Myometrial cell (primary cell): ENCODE measurements at places on chromosomes 4 and X. TPM values are rescaled to one million over a fixed set of nuclear protein-coding genes. Genes with fewer than 3 reads are reported as not detected.

The MMGT1 gene
- total RNA-seq, result 20.2 and 20.5 TPM in 2 replicates

The HOPX gene
- total RNA-seq, result 3.9 and 5.5 TPM in 2 replicates

The FGF16 gene
- not detected in 2 replicates for total RNA-seq

The AIFM1 gene
- 17.9 and 29.4 TPM in 2 replicates for total RNA-seq

The SSX4B gene
- total RNA-seq, result not detected in 2 replicates

The VCX2 gene
- total RNA-seq, result not detected in 2 replicates

The MSX1 gene
- total RNA-seq, result 5.8 and 10.1 TPM in 2 replicates

The CXCL9 gene
- not detected in 2 replicates for total RNA-seq

The C4orf51 gene
- total RNA-seq, result not detected in 2 replicates

The HPGDS gene
- not detected in 2 replicates for total RNA-seq

The SULT1B1 gene
- total RNA-seq, result 0.18 and 1.2 TPM in 2 replicates

The USP26 gene
- total RNA-seq, result not detected in 2 replicates
